ENCODE measurements at places on chromosomes 3 and 15.

- no peak for DNase-seq
Measured at GRCh38 chr3:71537211-71537611, 46.3 kb downstream of the FOXP1 start.

GRCh38 chr3:16311960-16312451 is 47.0 kb downstream of the OXNAD1 start:
- DNase-seq = peak; percentile 72

- DNase-seq = no peak
Measured at GRCh38 chr3:150770681-150771080, 7.7 kb upstream of the SIAH2 start.

- DNase-seq = no peak
Measured at GRCh38 chr3:174270841-174271240, 588.3 kb upstream of the NAALADL2 start.

DNA sequence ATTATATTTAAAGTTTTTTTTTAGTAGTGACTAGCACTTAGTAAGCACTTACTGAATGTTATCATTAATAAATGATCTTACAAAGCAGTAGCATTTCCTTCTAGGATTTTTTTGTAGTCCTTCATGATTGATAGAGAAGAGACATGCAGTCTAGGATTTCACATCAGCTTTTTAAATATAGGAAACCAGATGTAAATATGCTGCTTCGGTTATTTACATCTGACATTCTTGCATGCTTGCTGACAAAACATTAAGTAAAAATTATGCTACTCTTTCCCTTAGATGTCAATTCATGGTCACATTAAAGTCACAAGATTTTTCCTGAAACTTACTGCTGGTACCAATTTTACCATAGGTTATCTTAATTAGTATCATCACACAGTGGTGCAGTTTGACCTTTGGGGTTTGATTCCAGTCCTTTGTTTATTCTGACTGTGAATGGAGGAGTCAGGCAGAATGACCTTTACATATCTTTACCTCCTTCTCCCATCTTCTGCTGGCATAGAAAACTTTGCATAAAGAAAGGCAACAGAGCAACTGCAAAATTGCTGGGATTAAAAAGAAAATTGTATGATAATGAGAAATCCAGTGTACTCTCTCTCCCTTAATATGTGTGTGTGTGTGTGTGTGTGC is 286.5 kb downstream of the LPP start:
- DNase-seq = no peak

DNA sequence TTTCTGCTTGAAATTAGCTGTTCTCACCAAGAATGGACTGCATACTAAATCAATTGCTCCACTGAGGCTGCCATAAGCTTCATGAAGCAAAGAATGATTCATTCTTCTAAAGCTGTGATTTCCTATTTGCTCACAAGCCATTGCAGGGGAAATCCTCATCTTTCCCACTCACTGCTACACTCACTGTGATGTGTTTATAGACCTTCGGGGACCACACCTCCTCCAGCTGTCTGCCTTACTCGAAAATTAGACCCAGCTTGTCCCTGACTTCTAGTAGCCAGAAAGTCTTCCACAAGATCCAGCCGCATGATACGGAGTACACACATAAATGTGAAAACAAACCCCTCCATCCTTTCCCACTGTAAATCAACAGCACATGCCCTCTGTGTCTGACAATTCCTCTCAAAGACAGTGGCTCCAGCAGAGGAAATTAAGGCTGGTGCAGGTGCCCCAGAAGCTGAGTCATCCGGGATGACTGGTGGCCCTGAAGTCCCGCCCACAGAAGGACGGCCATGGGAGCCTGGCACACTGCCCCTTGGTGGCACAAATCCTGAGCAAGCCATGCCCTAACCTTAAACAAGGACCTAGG is 172.0 kb downstream of the STT3B start:
- DNase-seq = peak; percentile 12

GRCh38 chr3:176167272-176167671 is 1030.0 kb downstream of the TBL1XR1 start:
- no peak for DNase-seq
